Activated CD4-positive, CD25-positive, alpha-beta regulatory T cell treated with anti-CD3 and anti-CD28 coated beads, Interleukin-2, amount 50 U/mL, for 16 hours (primary cell): ENCODE measurements at places on chromosomes 6 and 20.

- DNase-seq, result no peak
Measured at GRCh38 chr6:119436583-119436982, 87.0 kb upstream of the MAN1A1 start.

GRCh38 chr6:31057426-31058003, 47.2 kb downstream of the MUC22 start:
- DNase-seq, result no peak

GRCh38 chr6:1894954-1895353, 285.2 kb downstream of the FOXC1 start:
- DNase-seq, result no peak

GRCh38 chr20:33549229-33549999, 59.5 kb downstream of the CBFA2T2 start:
- no peak for DNase-seq

DNA sequence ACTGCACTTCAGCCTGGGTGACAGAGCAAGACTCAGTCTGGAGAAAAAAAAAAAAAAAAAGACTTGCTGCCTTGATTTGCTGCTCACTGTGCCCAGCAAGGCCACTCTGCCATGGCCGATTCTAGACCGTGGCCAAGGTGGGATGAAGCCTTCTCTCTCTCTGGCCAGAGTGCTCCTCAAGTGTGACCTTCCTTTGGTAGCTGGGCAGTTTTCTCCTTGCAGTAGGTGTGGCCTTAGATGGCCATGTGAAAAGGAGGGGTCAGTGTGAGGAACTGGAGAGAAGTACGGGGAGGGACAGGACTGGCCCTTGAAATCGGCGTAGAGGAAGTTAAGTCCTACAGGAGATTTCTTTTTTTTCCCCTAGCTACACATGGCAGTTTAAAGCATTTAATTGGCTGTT, 272.0 kb downstream of the ARID1B start:
- no peak for DNase-seq
